ENCODE measurements at places on chromosomes 7 and 10.
A peak's percentile ranks its signal among the peaks of the same experiment; 100 is the strongest.

DNA sequence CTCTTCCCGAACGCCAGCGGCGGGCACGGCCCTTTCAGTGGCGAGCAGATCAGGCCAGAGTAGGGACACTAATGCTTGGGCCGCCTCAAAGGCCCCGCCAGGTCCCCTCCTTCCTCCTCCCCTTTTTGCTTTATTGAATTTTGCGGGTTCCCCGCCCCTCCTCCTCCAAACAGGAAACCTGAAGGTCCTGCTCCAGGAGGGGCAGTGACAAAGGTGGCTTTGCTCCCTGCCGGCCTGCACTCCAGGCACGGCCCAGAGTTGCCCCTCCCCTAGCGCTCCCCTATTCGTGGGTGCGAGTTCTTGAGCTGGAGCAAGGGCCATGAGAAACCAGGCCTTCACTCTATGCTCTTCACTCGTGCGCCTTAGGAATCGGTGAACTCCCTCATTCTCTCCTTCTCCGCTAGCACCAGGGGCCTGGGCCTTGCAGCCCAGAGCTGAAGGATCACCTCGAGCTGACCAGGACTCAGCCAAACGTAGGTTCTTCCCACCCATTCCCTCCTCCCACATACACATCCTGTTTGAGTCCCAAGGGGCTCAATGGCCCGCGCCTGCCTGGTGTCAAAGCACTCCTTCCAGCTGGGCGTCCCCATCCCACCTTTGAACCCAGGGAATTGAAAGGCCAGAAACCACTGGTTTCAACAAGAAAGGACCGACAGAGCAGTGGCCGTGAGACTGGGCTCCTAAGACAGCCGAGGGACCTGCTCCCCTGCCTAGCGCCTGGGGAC, 619 bp upstream of the HOXA6 start:
- no peak for DNase-seq

- DNase-seq: no peak
Measured at GRCh38 chr7:103541026-103541425, 95.0 kb upstream of the SLC26A5 start.

GRCh38 chr7:121447243-121447910, 51.3 kb upstream of the FAM3C start:
- DNase-seq: no peak

DNA sequence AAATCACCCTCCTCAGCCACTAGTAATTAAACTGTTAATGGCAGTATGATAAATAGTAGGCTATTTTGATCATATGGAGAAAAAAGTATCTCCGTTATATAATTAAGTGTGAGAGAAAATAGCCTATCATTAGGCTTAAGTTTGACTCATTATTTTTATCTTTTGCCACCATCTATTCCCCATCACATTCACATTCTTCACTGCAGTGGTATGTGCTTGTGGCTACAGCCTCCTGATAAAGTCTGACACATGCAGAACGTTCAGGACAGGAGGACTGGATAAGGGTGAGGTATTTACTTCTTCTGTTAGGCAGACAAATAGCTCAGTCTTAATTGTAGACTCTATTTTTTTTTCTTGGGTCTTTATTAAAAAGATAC, 5.8 kb downstream of the NEBL start:
- no peak for DNase-seq

GRCh38 chr10:80579181-80579763, 41.6 kb downstream of the SH2D4B start:
- DNase-seq: no peak

GRCh38 chr7:41700044-41700471, 2.8 kb downstream of the INHBA start:
- DNase-seq: peak; percentile 13

- DNase-seq: no peak
Measured at GRCh38 chr7:116095396-116095795, 64.8 kb upstream of the TFEC start.

GRCh38 chr10:107434854-107435253, 270.3 kb upstream of the SORCS1 start:
- no peak for DNase-seq

- DNase-seq: peak; percentile 32
Measured at GRCh38 chr7:101121991-101122932, 4.6 kb upstream of the SERPINE1 start.

GRCh38 chr10:132627666-132628531, 90.3 kb downstream of the INPP5A start:
- no peak for DNase-seq

- no peak for DNase-seq
Measured at GRCh38 chr7:106486331-106486730, 174.6 kb downstream of the CCDC71L start.

- peak; percentile 41 for DNase-seq
Measured at GRCh38 chr7:44964384-44964830, 14.4 kb downstream of the MYO1G start.

Data from neural progenitor cell (in vitro differentiated cells).